ENCODE measurements at places on chromosomes 1 and 21.

DNA sequence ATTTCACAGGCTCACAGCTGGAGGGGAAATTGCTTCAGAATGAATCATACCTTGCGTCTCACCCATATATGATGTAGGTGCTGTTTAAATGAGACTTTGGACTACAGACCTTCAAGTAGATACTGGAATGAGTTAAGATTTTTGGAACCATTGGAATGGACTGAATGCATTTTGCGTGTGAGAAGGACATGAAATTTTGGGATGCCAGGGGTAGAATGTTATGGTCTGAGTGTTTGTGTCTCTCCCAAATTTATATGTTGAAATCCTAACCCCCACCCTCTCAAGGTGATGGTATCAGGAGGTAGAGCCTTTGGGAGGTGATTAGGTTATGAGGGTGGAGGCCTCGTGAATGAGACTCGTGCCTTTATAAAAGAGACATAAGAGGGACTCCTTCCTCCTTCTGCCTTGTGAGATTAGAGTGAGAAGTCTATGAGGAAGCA is 41.4 kb downstream of the KCNK1 start:
- DNase-seq = no peak

GRCh38 chr1:183301239-183301638 is 115.2 kb downstream of the LAMC2 start:
- no peak for DNase-seq

GRCh38 chr1:67745875-67746698 is 61.1 kb downstream of the GADD45A start:
- no peak for DNase-seq

- DNase-seq = no peak
Observed at GRCh38 chr21:36454093-36454531, 25.8 kb downstream of the CLDN14 start.

- DNase-seq = no peak
Observed at GRCh38 chr1:171084091-171084490, 6.6 kb upstream of the FMO3 start.

- DNase-seq = no peak
Observed at GRCh38 chr1:4172644-4173599, 272.9 kb upstream of the C1orf174 start.

- no peak for DNase-seq
Observed at GRCh38 chr1:236239092-236239585, 42.6 kb downstream of the ERO1B start.

Data from iris pigment epithelial cell (primary cell).